ENCODE measurements at places on chromosomes 7 and 10.

DNA sequence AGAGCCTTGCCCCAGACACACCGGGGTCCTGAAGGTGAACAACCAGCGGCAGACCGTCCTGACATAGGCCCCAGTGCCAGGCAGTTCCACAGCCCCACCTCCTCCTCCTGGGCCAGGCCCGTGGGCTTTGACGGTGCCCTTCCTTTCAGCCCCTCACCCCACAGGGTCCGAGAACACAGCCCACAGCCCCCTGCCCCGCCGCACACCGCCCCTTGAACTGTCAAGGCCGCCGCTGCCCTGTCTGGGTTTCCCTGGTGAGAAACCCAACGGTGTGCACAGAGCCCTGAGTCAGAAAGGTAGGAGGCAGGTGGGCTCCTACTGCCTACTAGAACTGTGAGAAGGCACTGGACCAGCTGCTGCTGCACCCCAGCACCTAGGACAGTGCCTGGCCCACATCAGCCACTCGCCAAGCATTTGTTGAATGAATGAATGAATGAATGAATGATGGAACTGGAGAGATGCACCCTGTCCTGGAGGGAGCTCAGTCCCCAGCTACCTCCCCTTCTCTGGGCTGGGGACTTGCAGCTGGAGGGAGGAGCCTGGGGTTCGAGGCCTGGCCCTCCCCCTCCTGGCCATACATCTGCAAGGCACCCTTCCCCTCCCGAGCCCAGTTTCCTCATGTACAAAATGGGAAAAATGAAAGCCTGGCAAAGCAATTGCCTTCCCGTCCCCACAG is 117.9 kb downstream of the SLIT1 start:
- DNase-seq = no peak

- DNase-seq = peak; percentile 5
Measured at GRCh38 chr10:7302930-7303557, 107.8 kb downstream of the SFMBT2 start.

- DNase-seq = no peak
Measured at GRCh38 chr7:17495655-17496394, 197.4 kb downstream of the AHR start.

DNA sequence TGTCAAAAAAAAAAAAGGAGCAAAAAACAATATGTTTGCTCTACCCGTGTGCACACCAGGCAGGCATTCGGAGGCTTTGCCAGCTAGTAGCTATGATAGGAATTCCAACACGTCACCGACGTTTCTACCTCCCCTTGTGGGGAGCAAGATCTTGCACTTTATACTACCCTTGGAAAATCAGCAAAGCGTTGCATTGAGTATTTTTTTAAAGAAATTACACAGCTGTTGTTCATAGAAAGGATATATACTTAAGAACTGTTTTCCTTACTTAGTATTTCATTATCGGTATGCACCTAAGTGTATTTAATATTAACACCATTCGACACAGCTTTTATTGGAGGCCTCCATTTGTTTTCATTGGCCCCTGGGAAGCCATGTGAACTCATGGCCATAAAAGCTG is 159.9 kb upstream of the MGMT start:
- no peak for DNase-seq

DNA sequence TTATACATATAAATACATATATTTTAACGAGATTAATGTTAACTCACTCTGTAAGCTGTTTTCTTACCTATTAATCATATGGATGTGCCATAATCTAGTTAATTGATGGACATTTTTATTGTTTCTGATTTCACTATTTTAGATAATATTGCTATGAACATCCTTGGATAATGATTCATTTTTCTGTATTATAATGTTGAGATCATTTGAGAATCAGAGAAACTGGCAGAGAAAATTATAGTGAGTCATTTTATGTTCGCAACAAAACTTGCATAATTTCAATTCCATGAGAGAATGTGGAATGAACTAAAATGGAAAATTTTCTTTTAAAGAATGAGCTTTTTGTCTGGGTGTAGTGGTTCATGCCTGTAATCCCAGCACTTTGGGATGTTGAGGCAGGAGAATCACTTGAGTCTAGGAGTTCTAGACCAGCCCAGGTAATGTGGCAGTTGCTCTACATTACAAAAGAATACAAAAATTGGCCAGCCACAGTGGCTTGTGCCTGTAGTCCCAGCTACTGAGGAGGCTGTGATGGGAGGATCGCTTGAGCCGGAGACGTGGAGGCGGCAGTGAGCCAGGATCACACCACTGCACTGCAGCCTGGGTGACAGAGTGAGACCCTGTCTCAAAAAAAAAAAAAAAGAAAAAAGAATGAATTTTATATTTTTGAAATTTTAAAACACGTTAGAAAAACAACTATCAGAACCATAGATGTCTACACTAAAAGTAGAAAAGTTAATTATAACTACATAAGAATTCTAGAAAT is 40.5 kb downstream of the PAPSS2 start:
- DNase-seq = peak; percentile 54

DNA sequence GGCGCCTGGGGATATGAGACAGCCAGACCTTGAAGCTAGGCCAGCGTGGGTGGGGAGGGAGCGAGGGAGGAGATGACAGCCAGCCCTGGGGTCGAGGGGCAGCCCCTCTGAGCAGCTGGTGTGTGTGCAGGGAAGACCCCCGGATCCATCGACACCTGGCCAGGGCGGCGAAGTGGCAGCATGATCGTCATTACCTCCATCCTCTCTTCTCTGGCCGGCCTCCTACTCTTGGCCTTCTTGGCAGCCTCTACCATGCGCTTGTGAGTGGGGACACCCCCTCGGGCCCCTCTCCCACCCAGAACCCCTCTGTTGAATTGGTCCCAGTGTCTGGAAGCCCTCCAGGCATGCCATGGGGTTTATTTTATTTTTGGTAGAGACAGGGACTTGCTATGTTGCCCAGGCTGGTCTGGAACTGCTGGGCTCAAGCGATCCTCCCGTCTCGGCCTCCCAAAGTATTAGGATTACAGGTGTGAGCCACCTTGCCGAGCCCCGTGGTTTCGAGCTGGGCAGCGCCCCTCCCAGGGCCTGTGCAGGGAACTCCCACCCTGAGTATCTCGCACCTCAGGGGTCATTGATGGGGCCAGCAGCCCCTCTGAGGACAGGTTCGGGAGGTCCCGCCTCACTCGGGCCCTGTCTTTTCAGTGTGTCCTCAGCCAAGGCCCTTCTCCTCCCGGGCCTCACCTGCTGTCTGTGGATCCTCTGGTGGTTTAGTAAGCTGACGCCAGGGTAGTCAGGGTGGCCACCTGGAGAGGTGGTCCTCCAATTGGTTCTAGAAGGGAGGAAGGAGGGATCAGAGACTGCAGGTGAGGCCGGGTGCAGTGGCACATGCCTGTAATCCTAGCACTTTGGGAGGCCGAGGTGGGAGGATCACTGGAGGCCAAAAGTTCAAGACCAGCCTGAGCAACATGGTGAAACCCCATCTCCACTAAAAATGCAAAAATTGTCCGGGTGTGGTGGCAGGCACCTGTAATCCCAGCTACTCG is 3.8 kb downstream of the UPK3B start:
- no peak for DNase-seq

DNA sequence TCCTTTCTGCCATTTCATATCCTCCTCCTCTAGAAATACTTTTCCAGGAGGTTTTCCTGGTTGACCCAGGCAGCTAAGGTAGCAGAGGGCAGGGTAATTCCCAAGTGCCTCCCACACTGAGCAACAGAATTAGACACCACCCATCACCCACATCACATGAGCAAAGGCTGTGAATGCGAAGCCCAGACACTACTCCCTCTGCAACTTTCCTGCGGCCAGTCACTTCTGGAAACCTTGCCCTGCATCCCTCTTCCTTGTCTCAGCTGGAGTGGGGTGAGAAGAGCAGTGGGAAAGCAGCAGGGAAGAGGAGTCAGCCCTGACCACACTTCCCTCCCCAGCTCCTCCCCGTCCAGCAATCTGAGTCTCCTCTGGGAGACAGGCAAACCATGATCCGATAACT is 15.2 kb downstream of the TMEM176B start:
- DNase-seq = no peak

DNA sequence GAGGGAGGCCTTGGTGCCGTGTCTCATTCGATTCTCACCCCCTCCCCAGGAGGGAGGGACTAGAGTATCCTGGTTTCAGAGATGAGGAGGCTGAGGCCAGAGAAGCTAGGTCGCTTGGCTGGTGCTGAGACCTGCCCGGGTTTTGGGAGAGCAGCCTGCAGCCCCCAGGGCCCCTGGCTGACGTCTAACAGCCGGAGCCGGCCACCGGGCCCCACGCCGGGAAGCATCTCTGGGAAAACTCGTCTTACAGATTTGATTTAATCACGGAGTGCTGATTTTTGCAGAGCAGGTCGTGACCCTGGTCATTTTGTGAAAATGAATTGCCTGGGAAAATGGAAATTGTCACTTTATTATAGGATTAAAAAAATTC is 97.5 kb downstream of the MICALL2 start:
- no peak for DNase-seq

- no peak for DNase-seq
Measured at GRCh38 chr7:50341724-50342123, 37.2 kb downstream of the IKZF1 start.

- no peak for DNase-seq
Measured at GRCh38 chr7:26593896-26594295, 270.5 kb downstream of the SKAP2 start.

- no peak for DNase-seq
Measured at GRCh38 chr10:60182691-60183090, 207.0 kb downstream of the ANK3 start.

GRCh38 chr10:97081621-97082235 is 104.0 kb downstream of the SLIT1 start:
- DNase-seq = no peak

DNA sequence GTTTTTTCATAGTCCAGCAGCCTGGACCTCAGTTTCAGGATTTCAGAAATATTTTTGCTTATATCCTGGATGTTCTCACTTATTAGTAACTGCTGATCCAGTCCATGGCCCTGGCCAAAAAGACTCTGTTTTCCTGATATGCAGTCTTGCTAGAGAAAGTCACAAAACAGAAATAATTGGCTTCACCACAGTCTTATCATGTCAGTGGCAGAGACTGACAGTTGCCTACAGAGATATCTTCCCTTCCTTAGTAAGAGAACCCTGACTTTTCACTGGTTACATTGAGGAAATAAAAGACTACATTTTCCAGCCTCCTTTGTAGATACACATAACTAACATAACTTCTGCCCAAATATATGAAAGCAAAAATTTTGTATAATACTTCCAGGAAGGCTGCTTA is 56.6 kb downstream of the AHR start:
- DNase-seq = no peak

DNA sequence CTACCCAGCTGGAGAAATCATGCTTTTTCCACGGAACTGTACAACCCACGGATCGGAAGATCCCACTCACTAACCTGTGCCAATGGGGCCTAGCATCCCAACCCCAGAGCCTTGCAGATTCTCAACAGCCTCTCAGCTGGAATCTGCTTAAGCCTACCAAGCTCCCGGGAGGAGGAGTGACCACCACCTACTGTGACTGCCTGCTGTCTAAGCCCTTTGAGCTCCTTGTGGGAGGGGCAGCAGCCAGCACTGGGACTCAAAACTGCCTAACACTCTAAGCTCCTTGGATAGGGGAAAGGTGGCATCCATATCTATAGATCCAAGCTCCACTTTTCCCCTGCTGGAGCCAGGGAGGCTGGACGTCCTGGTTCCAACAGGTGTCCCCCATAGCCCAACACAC is 254.4 kb upstream of the CNTNAP2 start:
- DNase-seq = no peak

DNA sequence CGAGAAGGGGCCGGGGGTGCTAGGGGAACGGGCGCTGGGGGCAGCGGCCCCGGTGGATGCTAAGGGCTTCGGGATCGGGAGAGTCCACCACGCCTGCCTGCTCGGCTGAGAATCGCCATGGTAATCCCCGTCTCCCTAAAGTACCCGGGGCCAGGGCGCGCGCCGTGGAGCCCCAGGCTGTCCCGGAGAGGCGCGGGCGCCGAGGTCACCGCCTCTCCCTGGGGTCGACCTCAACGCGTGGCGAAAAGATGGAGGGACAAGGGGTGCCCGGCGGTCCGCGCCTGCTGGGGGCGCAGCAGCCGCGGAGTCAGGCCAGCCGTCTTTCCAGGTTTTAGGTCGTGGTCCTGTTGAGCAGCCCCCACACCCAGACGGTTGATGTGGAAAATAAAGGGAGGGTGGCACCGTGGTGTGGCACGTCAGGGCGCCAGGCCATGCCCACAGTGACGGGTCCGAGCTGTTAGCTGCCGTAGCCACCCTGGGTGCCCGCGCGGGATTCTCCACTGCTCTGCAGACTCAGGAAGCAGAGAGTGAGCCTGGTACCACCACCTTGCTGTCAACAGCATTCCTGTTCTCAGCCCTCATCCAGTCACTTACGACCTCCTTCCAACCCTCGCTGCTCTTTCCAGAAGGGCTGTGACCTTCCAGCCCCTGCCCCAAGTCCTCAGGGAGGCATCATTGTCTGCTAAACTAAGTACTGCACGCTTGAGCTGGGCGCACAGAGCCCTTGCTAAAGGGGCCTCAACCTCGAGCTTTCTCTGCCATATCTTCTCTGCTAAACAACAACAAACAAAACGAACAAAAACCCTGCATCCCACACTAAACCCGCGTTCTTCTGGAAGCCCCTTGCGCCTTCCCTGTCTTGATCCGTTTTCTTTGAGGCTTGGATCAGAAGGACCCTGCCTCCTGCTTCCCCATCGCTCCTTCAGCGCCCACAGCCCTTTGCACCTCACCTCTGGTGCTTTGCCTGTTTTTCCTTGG is 666 bp downstream of the SMKR1 start:
- DNase-seq = no peak

DNA sequence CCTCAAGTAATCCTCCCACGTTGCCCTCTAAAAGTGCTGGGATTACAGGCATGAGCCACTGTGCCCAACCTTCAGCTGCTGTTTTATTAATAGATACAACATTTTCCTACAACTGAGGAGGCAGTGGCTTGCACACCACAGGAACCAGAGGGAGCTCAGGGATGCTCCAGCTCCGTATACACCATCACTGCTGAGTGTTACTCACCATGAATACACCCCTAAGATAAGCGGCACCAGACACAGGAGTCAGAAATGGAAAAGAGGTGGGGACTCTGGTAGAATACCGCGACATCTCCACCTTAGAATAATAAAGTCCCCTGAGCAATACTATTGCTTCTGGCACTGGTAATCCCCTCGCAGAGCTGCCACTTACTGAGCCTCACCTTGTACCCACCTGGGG is 68.7 kb upstream of the PDLIM1 start:
- no peak for DNase-seq

- peak; percentile 43 for DNase-seq
Measured at GRCh38 chr7:75966190-75966961, 28.0 kb downstream of the TMEM120A start.

DNA sequence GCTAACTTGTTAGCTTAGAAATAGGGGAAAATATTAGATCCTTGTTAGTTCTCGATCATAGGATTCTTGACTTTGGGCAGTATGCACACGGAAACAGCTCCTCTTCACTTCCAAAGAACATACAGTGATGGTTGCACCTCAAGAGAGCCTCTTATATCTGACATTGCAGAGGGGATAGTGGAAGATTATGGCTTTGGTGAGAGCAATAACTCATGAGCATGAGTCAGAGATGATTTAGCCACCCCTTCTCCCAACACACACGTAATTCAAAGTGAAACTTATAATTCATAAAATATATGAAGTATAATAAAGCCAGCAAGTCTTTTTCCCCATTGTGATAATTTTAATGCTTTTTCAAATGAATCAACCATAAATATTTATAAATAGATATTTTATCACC is 683.7 kb downstream of the POM121L12 start:
- no peak for DNase-seq

- DNase-seq = no peak
Measured at GRCh38 chr7:17554341-17555015, 256.0 kb downstream of the AHR start.

- no peak for DNase-seq
Measured at GRCh38 chr7:100173806-100174495, 3.2 kb downstream of the GPC2 start.

- DNase-seq = no peak
Measured at GRCh38 chr7:36301914-36302771, 87.5 kb upstream of the ANLN start.

- no peak for DNase-seq
Measured at GRCh38 chr10:88091490-88092061, 228.2 kb downstream of the PTEN start.

Measured in GM04503 (cell line).